ENCODE measurements at places on chromosomes 1 and 21.

DNA sequence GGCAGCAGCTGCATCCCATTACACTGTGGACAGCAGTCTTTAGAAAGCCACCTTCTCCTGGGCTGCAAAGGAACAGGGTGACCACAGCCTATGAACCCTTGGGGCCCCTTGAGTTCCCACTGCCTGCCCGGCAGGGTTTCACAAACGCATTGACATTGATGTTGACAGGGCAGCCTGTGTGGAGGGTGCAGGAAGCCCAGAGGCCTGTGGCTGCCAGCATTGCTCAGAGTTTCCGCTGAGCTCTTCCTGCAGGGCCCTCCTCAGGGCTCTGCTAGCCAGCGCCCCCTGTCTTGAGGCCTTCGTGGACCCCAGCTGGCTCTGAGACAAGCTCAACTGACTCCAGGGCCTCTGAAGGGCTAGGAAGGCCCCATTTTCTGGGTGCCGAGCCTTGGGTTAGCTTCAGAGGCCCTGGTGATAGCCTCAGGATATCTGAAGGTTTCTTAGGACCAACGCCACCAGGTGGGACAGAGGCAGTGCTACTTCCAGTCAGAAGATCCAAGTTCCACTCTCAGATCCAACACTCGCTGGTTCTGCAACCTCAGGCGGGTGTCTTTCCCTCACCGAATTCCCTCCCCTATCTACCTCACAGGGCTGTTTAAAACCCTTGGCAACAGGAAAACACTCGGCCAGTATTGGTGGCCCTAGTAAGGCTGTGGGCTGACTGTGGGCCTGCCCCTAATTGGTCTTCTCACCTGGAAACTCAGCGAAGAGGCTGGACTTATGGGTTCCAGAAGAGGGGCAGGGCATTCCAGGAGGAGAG is 27.2 kb upstream of the EPS8L3 start:
- no peak for DNase-seq

- DNase-seq: no peak
Observed at GRCh38 chr1:169175461-169175860, 69.0 kb downstream of the ATP1B1 start.

DNA sequence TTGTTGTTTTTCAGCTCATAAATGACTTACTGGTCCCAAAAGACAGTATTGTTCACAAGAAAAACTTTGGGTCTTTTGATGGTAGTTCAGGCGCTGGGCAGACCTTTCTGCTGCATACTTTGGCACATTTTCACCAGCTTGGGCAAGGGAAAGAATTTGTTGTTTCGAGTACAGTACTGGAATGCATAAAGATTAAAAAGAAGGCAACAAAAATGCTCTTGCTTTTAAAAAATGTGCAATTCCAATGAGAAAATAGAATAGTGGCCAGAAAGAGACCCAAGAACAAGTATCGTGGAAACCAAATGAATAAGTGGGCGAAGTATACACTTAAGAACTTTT is 56.0 kb downstream of the CLIC6 start:
- no peak for DNase-seq

DNA sequence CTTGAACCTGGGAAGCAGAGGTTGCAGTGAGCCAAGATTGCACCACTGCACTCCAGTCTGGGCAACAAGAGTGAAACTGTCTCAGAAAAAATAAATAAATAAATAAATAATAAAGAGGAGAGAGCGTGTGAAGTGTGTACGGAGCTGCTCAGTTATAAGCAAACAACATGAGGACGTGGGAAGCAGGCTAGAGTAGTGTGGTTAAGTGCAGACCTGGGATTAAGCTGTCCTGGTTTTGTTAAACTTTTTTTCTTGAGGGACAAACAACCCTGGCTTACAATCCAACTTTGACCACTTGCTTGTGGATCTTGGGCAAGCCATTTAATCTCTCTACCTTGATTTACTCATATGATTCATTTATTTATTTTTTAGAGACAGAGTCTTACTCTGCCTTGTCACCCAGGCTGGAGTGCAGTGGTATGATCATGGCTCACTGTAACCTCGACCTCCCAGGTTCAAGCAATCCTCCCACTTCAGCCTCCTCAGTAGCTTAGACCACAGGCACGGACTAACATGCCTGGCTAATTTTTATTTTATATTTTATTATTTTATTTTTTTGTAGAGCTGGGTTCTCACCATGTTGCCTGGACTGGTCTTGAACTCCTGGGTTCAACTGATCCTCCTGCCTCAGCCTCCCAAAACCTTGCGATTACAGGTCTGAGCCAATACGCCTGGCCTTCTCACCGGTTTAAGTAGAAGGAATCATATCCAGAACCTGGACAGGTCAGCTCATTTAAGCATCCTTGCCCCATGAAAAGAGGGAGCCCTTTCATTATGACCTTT is 52.7 kb downstream of the RPS6KA1 start:
- DNase-seq: no peak

- DNase-seq: no peak
Observed at GRCh38 chr1:203272633-203273205, 32.6 kb upstream of the BTG2 start.

DNA sequence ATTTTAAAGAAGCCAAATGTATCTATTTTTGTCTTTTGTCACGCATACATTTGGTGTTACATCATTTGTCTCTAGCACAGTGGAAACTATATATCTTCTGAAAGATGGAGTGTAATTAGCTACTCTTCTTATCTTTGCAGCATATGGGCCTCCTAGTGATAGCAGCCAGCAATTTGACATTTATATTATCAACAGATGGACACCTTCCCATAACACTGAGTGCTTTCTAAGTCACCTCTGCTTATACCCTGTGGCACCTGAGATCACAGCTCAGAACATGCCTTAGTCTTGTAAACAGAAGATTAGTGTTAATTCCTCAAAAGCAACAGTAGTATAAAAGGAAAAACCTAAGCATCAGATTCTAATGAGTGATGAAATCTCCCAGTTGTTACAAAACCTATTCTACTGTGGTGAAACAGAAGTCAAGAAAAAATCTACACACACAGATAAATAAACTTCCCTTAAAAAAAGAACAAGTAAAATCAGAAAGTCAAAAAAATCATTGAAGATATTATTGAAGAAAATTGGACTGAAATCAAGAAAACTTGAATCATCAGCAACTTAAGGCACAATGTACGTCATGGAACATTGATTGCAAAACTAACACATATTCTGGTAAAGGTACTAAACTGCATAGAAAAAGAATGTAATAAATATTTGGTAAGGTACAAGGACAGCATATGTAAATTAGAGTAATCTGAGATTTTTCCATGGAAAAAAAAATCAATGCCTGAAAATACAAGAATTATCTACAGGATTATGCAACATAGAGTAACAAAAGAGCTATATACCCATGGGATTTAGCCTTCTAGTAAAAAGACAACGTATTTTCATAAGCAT is 61.7 kb downstream of the KCNT2 start:
- no peak for DNase-seq

DNA sequence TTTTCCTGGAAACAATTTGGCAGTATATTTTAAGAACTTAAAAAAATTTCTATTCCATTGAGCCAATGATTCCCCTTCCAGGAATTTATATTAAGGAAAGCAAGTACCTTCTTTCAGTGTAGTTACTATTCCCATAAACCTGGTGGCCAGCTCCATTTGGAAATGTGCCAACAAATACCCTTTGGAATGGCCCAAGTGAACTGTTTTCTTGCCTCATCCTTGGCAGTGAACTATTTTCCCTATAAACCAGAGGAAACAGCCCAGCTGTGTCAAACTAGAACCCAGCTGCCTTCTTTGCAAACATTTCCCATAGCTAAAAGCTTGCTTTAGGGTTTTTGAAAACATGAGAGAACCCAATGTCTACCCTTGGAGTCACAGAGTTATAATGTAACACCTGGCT is 496.9 kb downstream of the NEGR1 start:
- DNase-seq: no peak

DNA sequence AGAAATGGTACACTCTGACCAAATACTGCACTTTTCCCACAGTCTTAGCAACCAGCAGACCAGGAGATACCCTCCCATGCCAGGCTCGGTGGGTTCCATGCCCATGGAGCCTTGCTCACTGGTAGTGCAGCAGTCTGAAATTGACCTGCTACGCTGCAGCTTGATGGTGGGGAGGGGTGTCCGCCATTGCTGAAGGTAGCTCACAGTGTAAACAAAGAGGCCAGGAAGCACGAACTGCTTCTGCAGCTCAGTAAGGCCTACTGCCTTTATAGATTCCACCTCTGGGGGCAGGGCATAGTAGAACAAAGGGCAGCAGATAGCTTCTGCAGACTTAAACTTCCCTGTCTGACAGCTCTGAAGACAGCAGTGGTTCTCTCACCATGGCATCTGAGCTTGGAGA is 12.3 kb upstream of the IFI44L start:
- no peak for DNase-seq

- no peak for DNase-seq
Observed at GRCh38 chr1:151840421-151840820, 801 bp upstream of the C2CD4D start.

DNA sequence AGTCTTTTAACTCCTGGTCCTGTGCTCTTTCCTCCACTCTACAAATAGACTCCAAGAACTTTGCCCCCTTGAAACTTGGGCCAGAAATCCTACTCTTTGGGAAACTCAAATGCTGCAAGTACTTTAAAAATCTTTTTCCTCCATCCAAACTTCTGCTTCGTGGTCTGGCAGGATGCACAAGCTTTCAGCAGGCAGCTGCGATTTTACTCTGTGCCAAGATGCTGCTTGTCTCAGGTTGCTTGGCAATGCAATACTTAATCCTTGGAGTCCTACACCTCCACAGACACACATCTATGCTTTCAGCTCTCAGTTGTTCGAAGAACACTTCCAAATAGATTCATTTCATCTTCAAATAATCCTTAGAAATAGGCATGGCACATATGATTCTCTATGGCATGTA is 435.3 kb upstream of the USP24 start:
- DNase-seq: no peak

GRCh38 chr1:165560883-165561656 is 17.3 kb downstream of the LRRC52 start:
- no peak for DNase-seq

- no peak for DNase-seq
Observed at GRCh38 chr1:183962903-183963302, 74.6 kb downstream of the COLGALT2 start.

DNA sequence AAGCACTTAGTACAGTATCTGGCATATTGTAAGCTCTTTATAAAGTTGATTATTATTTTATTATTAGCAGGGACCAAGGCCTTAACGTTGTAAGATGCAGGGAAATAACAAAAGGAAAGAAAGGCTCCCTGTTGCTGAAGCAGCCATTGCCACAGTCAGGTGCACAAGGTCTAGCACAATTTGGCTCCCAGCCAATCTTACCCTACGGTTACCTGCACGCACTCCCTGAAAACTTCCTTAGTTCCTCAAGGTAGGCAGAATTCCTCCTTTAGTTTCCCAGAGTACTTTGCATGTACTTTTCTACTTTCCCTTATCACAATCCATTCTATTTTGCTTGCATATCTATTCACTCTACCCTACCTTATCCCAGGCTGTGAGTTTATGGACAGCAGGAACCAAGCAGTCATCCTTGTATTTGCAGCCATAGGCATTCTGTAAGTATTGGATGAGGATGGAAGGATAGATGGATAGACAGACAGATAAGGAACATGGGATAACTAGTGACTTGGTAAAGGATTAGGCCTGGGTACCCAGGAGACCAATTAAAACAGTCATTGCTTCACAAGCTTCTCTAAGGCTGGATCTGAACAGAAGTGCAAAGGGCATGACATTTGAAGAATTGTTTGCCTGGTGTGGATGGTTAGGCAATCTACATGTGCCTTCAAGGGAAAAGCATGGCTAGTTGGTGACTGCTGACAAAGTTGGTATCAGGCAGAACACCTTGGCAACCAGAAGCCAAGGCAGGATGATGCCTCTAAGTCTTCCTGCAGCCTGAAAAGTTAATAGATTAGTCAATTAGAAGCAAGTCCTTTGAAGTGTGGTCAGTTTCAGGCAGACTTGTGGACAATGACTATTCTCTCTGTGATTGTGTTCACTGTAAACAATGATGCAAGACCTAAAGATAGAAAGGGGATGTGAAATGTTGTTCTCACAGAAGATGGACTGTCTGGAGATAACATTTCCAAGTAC is 20.8 kb upstream of the JAK1 start:
- DNase-seq: no peak

GRCh38 chr1:41683681-41684500 is 199.4 kb upstream of the EDN2 start:
- DNase-seq: no peak

- no peak for DNase-seq
Observed at GRCh38 chr1:180947499-180947885, 34.8 kb downstream of the KIAA1614 start.

GRCh38 chr21:45078877-45079281 is 4.5 kb downstream of the ADARB1 start:
- DNase-seq: no peak

DNA sequence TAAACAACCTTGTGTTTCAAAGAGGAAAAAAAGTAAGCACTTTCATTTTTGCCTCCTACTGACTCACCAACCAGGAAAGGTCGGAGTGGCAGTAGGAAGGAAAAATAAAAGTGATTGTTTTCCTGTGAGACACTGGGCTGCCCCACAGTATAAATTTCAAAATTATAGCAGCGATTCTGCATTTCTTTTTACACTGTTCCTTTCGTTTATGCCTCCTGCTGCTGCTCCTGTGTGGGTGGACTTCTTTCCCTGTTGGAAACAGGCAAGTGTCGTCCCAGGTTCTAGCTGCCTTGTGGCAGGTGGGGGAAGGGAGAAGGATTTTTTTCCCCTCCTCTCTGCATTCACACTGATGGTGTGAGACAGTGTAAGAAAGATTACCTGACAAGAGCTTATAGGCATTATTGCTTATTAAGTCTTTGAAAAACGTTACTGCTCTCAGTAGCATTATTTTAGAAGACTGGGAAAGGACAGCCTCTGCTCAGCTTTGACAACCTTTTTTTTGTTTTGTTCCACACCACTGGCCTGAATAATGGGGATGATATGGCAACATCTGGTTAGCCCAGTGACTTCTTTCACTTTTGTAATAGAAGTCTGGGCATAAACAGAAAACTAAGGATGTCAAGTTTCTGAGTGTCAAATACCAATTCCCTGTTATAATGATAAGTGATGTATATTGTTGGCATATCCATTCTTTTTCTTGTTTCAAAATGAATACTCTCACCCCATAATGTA is 77.9 kb downstream of the NEK7 start:
- no peak for DNase-seq

DNA sequence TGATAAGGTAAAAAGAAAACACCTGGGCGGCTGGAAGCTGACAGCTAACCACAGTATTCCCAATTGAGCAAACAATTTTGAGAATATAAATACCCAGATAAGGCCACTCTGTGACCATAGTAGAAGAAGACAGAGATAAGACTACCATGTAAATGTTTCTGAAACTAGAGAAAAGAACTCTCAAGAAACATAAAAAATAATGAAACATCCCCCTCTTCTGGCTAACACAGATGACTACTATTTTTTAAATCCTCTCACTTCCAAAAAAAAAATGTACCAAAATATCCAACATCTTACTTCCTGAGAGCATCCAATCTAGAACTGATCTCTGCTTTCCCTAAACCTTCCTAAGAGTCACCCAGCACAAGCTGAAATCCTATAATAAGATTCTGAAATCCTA is 125.9 kb downstream of the HFM1 start:
- DNase-seq: no peak

GRCh38 chr1:97711858-97712257 is 209.0 kb downstream of the DPYD start:
- DNase-seq: no peak
